OCI-M1 (cell line): ENCODE measurements at places on chromosomes 7 and 10.

DNA sequence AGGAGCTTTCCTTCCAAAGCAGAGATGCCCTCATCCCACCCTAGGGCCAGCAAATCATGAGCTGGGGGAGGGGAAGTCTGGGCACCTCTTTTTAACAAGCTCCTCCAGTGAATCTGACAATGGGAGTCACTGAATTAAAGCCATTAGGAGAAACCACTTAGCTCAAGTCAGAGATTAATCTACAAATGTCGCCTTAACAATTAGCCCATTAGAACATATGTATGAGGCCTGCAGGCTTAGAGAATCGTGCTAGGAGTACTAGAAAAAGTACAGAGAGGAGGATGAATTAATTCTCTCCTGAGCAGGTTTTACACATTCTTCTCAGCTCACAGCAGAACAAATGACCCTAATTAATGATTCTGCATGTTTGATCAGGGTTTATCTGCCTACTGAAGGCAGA is 381.3 kb downstream of the KCNMA1 start:
- DNase-seq = no peak

- DNase-seq = no peak
These were observed 32.2 kb upstream of the ZNF518A start for GRCh38 chr10:96097865-96098264.

GRCh38 chr7:36986948-36987724 is 262.8 kb upstream of the AOAH start:
- peak; percentile 45 for DNase-seq

DNA sequence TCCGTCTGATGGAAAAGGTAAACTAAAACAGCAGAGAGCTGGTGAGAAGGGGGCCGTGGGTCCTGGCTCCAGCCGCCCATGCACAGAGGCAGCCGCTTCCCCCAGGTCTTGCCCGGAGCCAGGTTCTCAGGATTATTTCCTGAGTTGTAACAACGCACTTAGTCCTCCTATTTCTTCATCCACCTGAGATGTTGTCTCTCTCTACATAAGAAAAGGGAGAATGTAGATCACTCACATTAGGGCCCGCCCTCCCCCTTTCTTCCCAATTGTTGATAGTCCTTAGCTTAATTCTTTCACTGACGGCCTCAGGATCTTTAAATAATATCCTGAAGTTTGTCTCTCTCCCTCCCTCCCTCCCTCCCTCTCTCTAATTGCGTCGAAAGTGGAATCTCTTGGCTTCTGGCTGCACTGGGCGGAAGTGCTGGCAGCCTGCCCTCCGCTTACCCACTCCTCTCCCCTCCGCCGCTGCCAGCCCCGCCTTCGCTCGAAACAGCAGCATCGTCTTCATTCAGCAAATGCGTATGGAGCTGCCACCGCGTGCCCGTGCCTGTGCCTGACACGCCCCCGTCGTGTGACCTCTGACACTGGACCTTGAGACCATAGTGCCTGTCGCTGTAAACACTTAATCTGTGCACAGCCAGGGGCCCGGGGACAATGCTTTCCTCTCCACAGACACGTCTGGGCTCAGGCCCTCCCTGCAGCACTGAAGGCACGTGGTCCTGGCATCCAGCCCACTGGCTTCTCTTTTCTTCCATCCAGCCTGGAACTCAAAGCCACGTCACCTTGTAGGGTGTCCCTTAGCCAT is 174.5 kb upstream of the PPP2R2D start:
- DNase-seq = no peak

- DNase-seq = no peak
These were observed 21.5 kb upstream of the PPP3CB start for GRCh38 chr10:73517166-73517888.

DNA sequence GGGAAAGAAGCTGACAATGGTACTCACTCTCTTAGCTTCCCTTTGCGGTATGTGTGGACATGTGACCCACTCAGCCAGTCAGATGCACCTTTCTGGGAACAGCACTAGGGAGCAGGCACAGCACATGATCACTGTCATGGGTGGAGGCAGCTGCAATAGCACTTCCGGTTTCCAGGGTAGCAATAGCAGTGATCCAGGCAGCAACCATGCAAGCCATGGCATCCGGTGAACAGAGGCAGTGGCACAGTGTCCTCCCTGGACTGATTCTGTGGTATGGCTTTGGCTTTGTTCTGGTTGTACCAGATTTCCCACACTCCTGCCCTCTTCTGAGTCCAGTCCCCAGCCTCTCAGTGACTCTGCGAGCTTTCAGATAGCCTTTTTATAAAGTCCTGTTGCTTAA is 86.8 kb upstream of the NAMPT start:
- peak; percentile 12 for DNase-seq
